ENCODE measurements at places on chromosomes 13 and 19.

- H3K4me3 ChIP-seq, result no peak overlapping the region
- H3K27me3 ChIP-seq, result peaks cover 45% of the 10 kb centered on the region
- H3K4me1 ChIP-seq, result peaks cover 5% of the 10 kb centered on the region
- H3K36me3 ChIP-seq, result no peaks in the 10 kb centered on the region
- no peak overlapping the region for H3K27ac ChIP-seq
- no peak for DNase-seq
Observed at GRCh38 chr13:33014291-33014690, 1.9 kb upstream of the KL start.

- H3K4me1 ChIP-seq, result peaks cover 18% of the 10 kb centered on the region
- peak overlapping the region; percentile 43 for H3K4me3 ChIP-seq
- DNase-seq, result peak; percentile 70
- H3K36me3 ChIP-seq, result no peaks in the 10 kb centered on the region
Observed at GRCh38 chr19:1489463-1490310, 463 bp downstream of the PCSK4 start.

DNA sequence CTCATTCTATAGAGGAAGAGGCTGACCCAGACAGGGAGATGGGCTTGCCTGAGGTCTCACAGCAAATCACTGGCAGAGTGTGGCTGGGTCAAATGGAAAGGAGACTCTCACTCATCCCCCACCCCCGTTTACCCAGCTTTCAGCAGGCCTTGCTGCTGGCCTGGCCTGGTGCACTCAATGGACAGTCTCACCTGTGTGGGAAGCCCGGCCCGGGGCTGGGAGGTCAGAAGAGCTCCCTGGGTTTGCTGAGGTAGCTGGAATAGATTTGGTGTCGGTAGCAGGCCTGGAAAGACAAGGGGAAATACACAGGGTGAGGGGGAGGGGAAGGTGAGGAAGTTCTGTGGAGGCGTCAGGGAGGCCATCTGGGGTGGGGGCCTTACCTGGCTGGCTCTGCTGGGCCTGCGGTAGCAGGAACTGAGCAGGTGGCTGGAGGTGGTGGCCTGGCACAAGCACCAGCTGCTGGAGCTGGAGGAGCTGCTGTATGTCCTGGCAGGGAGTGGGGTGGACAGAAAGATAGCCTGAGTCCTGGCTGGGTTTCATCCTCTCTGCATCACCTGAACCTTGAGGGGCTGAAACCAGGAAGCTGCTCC lies 23.5 kb downstream of the ZNF574 start:
- no peak overlapping the region for H3K4me3 ChIP-seq
- H3K4me1 ChIP-seq, result no peaks in the 10 kb centered on the region
- H3K27ac ChIP-seq, result no peak overlapping the region
- no peak for DNase-seq
- H3K36me3 ChIP-seq, result peaks cover 17% of the 10 kb centered on the region
- no peaks in the 10 kb centered on the region for H3K27me3 ChIP-seq

DNA sequence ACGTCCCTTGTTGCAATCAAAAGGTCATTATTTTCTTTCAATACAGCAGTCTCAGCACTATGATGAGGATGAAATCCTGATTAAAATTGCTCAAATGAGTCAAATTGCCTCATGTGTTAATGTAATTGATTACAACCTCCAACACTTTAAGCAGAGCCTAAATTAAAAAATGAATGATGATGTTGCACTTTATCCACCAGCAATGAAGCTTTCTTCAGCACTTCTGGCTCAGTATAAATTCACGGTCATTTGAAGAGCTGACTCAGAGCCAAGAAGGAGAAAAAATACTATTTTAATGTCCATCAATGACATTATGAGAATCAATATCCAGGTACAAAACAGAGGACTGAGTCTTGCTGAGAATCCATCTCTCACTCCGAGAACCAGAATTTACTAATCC lies 792.6 kb upstream of the ATXN8OS start:
- no peak for DNase-seq
- H3K27me3 ChIP-seq, result no peaks in the 10 kb centered on the region
- no peaks in the 10 kb centered on the region for H3K4me1 ChIP-seq

GRCh38 chr13:64697226-64697625 lies 2532.9 kb downstream of the PCDH9 start:
- no peaks in the 10 kb centered on the region for H3K36me3 ChIP-seq
- no peaks in the 10 kb centered on the region for H3K4me1 ChIP-seq
- H3K4me3 ChIP-seq, result no peak overlapping the region
- no peak for DNase-seq

All from left lung (tissue), 14 donors.